CD4-positive, alpha-beta T cell (primary cell): ENCODE measurements at places on chromosomes 1 and 21.
A peak's percentile ranks its signal among the peaks of the same experiment; 100 is the strongest.

- peak; percentile 18 for DNase-seq
Observed at GRCh38 chr1:5991381-5992025, 722 bp downstream of the NPHP4 start.

GRCh38 chr1:98884864-98885263 lies 119.8 kb downstream of the PLPPR5 start:
- no peak for DNase-seq

- DNase-seq = no peak
Observed at GRCh38 chr1:211910913-211911485, 80.4 kb upstream of the LPGAT1 start.

- no peak for DNase-seq
Observed at GRCh38 chr1:209625791-209626285, 26.4 kb downstream of the LAMB3 start.

GRCh38 chr1:7463526-7463925 lies 307.6 kb upstream of the VAMP3 start:
- DNase-seq = no peak

DNA sequence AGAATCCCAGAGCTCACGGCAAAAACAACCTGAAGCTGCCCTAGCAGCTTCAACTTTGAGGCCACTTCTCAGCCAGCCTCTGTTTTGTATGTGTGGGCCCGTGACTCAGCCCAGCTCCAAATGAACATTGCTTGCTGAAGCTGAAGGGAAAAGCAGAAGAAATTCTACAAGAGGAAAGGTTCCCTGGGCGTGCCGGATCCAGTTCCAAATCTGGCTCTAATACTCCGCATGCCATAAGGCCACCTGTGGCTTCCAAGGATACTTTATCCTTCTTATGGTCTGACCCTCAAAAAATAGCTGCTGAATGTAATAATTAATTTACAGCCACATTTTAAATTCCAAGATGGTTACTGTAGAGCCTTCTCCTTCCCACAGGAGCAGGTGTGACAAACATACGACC lies 24.3 kb downstream of the TSPAN2 start:
- DNase-seq = no peak

DNA sequence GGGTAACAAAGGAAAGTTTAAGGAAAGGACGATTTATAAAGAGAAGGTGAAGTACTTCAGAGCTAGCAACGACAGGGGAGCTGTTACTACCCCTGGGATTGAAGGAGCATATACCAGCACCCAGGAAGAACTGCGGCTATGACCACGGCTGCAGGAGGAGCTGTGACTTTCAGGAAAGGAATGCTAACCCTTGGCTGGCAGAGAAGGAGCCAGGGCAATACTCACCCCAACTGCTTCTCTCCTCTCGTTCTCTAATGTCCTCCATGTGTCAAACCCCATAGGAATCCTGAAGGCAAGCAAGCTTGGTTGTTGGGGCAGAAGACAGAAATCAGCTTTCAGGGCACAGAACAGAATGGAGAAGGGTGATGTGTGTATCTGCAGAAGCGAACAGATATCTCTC lies 120.5 kb downstream of the TMEM53 start:
- DNase-seq = no peak

- DNase-seq = no peak
Observed at GRCh38 chr1:228076796-228077430, 5.6 kb upstream of the ARF1 start.

DNA sequence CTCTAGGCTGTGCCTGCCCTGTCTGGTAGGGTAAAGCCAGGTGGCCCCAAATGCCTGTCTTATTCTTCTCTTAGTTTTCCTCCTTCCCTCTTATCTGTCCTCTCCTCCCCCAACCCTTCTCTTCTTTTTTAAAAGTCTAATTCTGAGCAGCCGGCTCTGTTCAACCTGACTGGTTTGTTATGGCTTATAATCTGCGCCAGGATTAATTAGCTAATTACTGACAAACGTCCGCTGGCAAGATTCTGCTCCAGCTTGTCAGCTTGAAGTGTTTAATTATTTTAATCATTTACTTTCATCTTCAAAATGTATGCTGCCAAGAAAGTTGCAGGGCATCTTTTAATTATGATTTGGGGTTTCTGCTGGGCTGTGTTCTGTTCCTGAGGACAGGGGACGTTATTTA lies 27.2 kb upstream of the PSMB2 start:
- no peak for DNase-seq
